ENCODE measurements at places on chromosomes 4 and X.
A peak's percentile ranks its signal among the peaks of the same experiment; 100 is the strongest.

GRCh38 chr4:156547439-156547838 lies 424.2 kb downstream of the PDGFC start:
- peak; percentile 59 for DNase-seq

DNA sequence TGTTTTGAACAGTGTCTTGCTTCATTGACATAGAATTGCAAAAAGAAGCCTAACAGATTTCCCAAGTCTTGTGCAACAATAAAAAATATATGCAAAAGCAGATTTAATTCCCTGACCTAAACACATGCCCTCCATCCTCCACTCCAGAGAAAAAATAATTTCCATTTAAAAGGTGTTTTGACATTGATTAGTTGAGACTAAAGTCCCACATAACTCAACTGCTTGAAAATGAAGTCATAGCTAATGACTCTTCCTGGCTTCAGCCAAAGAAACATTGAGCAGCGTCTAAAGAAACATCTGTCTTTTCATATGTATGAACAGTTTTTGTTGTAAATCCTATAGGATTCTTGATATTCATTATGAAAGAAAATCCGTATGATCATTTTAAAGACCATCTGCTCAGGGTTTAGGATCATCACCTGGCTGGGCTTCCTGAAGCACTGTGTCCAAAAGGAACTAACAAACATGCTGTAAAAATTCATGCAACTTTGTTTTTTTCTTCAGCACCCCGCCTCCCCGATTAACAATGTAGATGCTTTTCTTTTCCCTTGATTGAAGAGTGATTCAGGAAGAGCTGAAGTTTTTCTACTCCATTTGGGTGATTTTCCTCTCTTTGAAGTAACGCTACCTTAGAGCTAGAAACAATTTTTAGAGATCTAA lies 273.4 kb downstream of the HS3ST1 start:
- no peak for DNase-seq

GRCh38 chr4:71045256-71045655 lies 51.8 kb downstream of the DCK start:
- no peak for DNase-seq

DNA sequence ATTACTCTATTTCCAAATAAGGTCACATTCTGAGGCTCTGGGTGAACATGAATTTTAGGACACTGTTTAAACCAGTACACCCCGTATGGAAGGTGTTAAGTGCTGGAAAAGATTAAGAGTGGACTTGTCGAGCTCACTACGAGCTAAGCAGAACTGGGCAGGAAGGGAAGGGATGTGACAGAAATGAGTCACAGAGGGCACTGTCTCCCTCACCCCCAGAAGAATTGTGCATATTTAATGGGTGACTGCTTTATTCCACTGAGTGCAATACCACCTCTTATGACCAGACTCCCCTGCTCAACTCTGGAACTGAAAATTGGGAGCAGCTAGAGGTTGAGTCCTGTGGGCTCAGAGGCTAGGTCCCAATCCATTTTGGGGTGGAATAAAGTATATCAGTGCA lies 187.4 kb upstream of the RPS6KA3 start:
- DNase-seq, result no peak

DNA sequence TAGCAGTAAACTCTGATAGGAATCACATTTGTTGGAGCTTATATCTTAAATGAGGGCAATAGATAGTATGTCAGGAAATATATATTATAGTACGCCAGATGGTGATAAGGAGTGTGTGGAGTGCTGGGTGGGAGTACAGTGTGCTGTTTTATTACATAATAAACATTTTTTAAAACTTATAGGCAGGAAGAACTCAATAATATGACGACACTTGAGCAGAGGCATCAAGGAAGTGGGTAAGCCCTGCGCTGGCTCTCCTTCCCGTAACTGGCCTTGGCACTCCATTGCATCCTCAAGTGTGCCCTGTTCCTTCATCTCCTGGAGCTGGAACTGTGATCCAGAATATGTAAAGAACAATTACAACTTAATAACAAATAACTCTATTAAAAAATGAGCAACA lies 123.8 kb downstream of the ELOVL6 start:
- DNase-seq, result no peak

DNA sequence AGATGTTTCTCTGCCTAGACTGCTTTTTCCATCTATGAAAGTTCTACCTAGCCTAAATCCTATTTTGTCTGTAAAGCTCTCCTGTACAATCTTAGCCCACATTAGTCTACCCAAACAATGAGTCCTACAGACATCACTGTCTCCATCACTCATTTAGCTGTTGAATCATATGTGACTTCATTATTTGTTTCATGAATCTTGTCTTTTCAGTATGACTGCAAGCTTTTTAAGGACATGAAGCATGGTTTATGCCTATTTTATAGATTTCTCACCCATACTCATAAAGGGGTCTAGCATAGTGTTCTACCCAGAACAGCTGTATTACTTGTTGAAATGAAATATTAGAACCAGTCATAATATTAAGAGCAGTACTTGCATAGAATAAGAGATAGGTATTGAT lies 13.0 kb downstream of the AMMECR1 start:
- no peak for DNase-seq

DNA sequence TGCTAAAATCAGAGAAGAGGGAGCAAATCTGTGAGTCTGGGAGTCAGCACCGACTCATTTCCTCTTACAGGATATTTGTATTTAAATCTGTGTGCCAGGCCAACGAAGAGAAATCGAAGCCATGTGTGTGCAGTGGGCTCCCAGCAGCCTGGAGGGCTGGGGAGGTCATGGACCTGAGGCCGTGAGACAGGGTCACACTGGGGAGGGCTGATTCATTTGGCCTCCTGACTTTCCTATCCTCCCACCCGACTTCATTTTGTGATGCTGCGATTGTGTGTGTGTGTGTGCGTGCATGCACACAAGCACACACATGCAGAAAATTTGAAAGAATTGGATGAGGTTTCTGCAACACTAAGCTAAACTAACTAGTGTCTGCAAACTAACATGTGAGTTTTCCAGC lies 48.7 kb upstream of the STX18 start:
- DNase-seq, result peak; percentile 61

- no peak for DNase-seq
Measured at GRCh38 chr4:99841129-99841528, 24.5 kb downstream of the DAPP1 start.

GRCh38 chr4:181676546-181676945 lies 566.7 kb upstream of the TENM3 start:
- no peak for DNase-seq

DNA sequence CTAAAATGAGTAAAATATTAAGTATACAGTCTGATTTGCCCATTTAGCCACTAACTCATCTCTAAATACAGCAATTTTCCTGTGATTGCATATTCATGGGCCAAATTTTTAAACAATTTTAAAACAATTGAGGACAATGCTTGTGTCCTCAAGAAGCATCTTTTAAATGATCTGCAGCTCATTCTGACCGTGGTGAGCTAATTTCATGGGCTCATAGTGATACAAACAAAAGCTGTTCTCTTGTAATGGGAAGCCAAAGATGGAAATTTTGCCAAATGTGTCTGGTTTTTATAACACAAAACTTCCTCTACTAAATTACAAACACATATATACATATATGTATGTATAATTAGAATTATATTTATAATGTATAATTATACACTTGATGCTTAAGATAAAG lies 39.7 kb downstream of the HMGB2 start:
- DNase-seq, result no peak

DNA sequence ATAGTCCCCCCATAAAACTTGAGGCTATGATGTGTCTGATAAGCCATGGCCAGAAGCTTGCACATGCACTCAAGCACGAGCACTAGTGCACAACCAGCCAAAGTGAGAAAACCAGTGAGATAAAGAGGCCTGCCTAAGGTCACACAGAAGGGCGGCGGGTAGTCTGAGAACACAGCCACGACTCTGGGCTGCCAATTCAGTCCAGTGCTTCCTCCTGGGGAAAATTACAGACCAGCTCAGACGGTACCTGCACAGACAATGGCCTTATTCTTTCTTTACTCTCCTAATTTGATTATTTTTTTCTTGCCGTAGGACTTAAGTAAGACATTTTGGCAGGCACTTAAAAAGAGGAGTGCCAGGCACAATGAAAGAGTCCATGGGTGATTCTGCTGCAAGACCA lies 533.2 kb upstream of the FAT1 start:
- no peak for DNase-seq

GRCh38 chr4:41887821-41888686 lies 47.2 kb upstream of the TMEM33 start:
- no peak for DNase-seq

DNA sequence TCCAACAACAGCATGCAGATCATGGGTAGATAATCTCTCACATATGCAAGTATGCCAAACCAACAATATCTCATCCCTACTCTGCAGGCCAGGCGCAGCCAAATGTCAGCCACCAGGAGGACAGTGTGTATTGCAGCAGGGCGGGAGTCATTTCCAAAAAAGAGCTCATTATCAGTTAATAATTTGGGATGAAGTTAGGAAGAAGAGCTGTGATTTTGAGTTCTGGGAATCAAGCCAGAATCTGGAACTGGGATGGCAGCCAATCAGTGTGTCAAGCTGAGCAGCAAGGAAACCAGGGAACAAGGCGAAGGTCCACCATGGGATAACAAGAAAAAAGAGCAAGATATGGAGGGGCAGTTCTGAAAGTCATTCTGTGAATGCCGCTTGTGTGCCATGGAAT lies 88.2 kb upstream of the CAMK2D start:
- no peak for DNase-seq

DNA sequence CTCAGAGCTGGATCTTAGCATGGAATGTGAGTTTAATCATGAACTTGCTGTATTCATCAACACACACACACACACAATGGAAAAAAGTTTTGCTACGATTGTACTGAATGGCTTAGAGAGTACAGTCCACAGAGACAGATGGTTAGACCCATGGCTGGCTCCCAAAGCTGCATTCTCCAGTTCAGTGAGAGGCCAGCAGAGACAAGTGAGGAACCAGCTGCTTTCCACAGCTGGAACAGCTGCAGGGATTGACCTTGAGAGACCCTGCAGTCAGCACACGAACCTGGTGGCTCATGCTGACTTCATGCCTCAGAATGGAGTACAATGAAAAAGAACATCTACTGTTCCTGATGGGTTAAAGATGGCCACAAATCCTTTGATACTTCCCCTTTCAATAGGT lies 94.5 kb downstream of the DHX15 start:
- no peak for DNase-seq

All from HS-5 (cell line).